ENCODE measurements at places on chromosomes 3 and 15. TPM values are rescaled to one million over a fixed set of nuclear protein-coding genes. Genes with fewer than 3 reads are reported as not detected.

The MRPS22 gene
- total RNA-seq: 103 TPM

The IL16 gene
- not detected for total RNA-seq

The ABTB1 gene
- total RNA-seq: 1.3 TPM

The ATP2B2 gene
- total RNA-seq: not detected

The PTH1R gene
- not detected for total RNA-seq

The BNC1 gene
- total RNA-seq: 10.5 TPM

The TCF12 gene
- total RNA-seq: 69.5 TPM

The FSD2 gene
- total RNA-seq: not detected

The GOLGA8S gene
- 0.05 TPM for total RNA-seq

The C3orf49 gene
- not detected for total RNA-seq

The GALNT15 gene
- total RNA-seq: 1.3 TPM

- DNase-seq: no peak
Observed at GRCh38 chr3:143840636-143841035, 7.6 kb downstream of the SLC9A9 start.

DNA sequence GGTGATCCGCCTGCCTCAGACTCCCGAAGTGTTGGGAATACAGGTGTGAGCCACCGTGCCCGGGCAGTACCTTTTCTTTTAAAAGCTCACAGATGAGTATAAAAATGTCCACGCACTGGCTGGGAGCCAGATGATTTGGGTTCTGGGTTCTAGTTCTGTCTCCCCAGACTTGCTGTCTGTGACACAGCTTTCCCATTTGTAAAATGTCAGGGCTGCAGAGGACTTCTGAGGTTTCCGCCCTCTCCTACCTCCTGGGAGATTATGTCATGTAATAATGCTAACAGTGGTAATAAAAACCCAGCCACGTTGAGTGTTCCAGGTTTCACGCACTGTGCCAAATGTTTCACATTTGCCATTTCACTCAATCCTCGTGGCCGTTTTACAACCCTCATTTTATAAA is 1.3 kb upstream of the PPP4R2 start:
- no peak for DNase-seq

GRCh38 chr3:23826382-23827064 is 20.8 kb downstream of the UBE2E1 start:
- no peak for DNase-seq

DNA sequence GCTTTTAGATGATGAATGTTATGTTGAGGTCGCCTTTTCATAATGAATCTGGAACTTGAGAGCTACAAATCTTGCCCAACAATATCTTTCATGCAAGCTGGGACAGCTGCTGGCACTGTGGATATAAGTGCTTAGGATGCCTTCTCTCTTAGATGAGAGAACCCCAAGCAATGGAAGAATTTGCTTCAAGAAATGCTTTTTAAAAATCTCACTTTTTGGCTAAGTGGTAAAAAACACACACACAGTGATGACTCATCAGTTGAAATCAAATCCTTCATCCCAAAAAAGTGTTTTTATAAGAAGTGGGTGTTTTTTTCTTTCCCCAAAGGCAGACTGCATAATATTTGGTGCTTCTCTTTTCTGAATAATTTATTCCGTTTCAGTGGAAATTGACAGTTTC is 38.4 kb upstream of the GALNT15 start:
- DNase-seq: peak; percentile 45

- no peak for DNase-seq
Observed at GRCh38 chr3:150722267-150722666, 18.5 kb upstream of the ERICH6 start.

DNA sequence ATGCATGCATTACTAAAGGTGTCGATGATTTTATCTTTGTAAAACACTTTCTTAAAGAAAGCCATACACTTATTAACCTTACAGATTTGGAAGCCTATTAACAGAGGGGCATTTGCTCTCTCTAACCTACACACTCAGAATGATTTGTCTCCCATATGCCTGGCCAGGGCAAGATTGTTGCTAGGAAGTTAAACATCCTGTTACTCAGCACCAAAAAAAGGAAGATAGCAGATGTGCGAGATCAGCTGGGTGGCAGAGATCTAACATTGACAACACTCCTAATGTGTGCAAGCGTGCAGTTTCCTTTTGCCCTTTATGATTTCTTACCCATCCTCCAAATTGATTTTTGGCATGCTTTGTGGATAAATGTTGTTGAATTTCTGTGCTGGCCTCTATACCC is 73.9 kb upstream of the TMEM108 start:
- no peak for DNase-seq

DNA sequence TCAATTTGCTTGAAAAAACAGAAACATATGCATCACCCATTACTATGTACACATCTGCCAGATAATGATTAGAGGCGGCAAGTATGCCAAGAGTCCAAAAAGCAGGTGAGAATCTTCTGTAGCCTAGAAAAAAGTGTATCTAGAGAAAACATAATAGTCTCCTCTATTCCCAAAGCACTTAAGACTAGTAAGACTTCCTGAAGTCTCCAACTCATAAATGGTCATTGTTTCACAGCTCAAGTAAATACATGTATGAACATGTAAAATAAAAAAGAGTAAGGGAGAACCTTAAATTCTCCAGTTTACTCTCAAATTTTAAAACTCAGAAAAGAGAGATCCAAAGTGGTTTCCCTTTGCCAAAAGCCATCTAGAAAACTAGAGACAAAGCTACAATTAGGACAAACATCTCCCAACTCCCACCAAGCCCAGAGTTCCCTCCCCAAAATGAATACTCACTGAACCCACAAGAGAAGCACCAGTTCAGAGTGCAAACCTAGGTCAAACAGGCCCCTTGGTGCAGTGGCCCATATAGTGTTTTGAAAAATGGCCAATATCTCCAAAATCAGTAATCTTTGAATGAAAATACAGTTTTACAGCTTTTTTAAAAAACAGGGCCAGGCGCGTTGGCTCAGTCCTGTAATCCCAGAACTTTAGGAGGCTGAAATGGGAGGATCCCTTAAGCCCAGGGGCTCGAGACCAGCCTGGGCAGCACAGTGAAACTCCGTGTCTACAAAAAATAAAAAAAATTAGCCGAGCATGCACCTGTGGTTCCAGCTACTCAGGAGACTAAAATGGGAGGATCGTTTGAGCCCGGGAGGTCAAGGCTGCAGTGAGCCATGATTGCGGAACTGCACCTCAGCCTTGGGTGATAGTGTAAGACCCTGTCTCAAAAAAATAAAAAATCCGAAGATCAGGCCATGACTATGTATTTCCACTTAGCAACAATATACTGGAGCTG is 11.0 kb upstream of the MAP4 start:
- no peak for DNase-seq

DNA sequence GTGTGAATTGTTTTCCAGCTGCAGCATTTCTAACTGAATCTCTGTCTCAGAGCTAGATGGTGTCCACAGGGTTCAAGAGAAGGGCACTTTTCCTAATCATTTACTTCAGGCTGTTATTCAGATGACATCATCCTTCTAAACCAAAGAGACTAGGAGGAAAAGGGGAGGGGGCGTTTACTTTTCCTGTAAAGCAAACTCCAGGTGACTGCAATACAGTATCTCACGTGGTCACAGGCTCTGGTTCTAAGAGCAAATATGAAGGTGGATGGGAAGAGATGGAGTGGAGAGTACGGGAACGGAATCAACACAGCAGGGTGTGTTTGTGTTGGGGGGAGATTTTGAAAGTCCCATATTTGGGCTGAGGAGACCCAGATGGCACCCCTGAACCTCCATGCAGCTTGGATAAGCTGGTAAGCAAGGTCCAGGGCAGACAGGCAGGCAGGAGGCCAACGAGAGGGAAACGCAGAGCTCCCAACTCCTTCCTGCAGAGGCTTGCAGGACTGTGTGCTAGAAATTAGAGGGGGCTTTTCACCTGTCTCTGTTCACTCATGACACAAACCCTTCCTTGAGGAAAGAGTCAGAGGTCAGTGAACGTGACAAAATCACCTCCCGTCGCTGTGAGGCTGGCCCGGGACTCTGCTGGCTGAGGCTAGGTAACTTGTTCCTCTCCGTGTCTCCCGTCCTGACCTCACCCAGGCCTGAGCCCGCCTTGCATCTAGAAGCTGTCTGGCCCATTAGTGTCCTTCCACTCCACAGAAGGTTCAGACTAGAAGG is 151.2 kb downstream of the OPA1 start:
- DNase-seq: no peak

GRCh38 chr3:28951772-28952556 is 328.9 kb upstream of the RBMS3 start:
- DNase-seq: no peak

GRCh38 chr3:141076797-141077571 is 25.8 kb downstream of the SPSB4 start:
- DNase-seq: no peak

GRCh38 chr3:157290766-157291165 is 130.8 kb upstream of the CCNL1 start:
- DNase-seq: peak; percentile 33

DNA sequence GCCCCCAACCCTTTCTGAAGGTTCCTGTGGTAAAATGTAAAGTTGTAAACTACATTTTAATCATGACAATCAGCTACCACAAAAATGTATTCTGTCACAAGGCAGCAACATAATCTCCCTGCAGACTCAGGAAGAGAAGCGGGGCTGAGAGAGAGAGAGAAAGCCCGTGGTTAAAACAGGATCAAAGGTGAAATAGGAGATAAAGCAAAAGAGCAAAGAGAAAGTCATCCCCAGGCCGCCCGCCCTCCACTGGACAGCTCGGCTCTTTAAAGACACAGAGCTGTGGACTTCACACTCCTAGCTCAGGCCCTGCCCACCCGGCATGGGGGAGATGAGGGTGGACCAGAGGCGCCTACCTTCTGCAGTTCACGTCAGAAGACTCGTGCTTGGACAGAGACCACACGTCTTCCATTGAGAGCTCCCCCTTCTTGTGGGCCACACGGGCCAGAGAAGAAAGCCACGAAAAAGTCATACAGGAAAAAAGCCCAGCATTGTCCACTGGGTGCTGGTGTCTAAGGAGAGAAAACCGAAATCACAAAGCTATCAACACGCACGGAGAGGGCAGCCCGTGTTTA is 29.4 kb downstream of the ABCC5 start:
- DNase-seq: no peak

DNA sequence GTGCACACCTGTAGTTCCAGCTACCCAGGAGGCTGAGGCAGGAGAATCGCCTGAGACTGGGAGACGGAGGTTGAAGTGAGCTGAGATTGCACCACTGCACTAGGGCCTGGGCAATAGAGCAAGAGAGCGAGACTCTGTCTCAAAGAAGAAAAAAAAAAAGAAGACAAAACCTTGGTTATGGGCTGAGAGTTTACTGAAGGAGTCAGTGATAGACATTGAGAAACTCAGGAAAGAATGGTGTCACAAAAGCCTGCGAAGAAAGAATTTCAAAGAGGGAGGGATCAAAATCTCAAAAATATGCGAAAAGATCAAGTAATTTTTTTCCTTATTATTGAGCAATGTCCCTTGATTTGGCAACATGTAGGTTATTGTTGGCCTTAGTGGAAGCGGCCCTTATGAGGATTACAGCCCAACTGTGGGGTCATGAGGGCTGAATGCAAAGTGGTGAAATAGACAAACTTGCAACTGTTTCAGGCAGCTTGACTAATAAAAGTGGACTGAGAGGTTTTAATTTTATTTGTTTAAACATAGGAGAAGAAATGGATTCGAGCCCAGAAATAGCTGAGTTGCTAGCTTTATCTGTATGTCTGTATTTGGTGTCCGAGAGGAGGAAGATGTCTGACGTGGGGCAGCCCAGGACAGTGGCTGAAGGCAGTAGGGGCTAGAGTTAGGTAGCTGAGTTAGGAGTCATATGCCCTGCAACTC is 18.8 kb upstream of the CELF6 start:
- no peak for DNase-seq

GRCh38 chr3:100420885-100421284 is 19.5 kb downstream of the LNP1 start:
- DNase-seq: no peak

- no peak for DNase-seq
Observed at GRCh38 chr3:46091046-46091445, 63.8 kb upstream of the XCR1 start.

- no peak for DNase-seq
Observed at GRCh38 chr15:88838667-88839066, 35.4 kb downstream of the ACAN start.

- DNase-seq: no peak
Observed at GRCh38 chr3:12046406-12046805, 42.2 kb downstream of the SYN2 start.

DNA sequence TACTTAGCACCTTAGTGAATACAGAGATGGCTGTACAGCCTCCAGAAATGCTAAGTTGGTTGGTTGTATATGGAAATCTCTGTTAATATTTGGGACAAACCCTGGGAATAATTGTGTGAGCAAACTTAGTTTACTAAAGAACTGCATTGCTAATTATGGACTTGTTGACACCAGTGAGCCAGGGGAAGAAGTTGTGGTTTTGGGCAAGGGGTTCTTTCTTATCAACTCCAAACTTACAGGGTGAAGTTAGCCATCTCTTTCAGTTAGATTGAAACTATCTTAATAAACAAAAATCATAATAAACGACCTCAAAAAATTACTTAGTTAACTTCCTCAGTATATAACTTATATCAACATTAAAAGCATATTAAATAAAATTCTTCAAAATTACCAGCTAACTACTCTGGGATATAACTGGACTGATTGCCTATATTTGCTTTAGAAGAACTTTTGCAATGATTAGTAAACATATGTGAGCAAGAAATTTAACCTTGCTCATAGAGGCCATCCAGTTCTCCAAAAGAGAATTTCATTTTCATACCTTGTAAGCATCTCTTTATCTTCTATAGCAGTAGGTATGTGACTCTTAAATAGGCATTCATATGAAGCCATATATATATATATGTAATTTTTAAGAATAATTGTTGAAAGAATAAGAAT is 24.7 kb downstream of the MBNL1 start:
- no peak for DNase-seq

DNA sequence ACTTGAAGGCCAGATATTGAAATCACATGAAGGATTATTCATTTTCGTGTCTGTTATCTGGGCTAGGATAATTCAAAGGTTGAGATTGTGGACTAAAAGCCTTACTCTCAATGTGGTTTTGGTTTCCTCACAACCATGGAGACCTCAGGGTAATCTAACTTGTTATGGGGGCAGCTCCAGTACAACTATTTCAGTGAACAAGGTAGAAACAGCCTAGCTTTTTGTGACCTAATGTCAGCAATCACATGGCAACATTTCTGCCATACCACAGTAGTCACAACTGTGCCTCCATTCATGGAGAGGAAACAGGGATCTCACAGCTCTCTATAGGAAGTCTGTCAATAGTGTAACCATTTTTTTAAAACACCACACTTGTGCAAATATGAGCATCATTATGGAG is 62.4 kb upstream of the RARB start:
- no peak for DNase-seq

- peak; percentile 64 for DNase-seq
Observed at GRCh38 chr3:149717391-149718056, 34.8 kb downstream of the COMMD2 start.

DNA sequence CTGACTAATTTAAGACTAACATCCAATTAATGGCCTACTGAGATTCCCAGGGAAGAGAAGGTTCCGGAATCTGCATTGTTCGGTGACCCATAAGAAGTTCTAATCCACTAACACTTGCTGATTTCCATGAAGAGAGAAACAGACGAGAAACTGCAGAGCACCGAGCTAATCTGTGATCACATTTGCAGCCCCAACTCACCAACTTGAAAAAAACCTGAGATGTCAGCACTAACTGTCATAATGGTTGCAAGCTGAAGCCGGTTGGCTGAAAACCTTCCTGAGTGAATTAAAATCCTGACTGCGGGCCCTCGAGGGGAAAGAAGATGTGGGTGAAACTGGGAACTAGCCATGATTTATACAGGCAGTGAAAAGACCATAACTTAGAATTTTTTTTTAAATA is 204.8 kb upstream of the IGF1R start:
- DNase-seq: no peak

GRCh38 chr3:49199900-49200281 is 28.5 kb downstream of the KLHDC8B start:
- DNase-seq: no peak

GRCh38 chr15:97014001-97014400 is 683.5 kb downstream of the NR2F2 start:
- no peak for DNase-seq
